Smooth muscle cell of the umbilical artery (primary cell): ENCODE measurements at places on chromosomes 3 and 15. TPM values are rescaled to one million over a fixed set of nuclear protein-coding genes. Genes with fewer than 3 reads are reported as not detected.

The TUSC7 gene
- total RNA-seq = not detected in 2 replicates

The CLEC3B gene
- not detected in 2 replicates for total RNA-seq

The SI gene
- not detected in 2 replicates for total RNA-seq

The GP9 gene
- total RNA-seq = not detected in 2 replicates

The P2RY13 gene
- not detected in 2 replicates for total RNA-seq

The BSN gene
- under 0.01 and 0.14 TPM in 2 replicates for total RNA-seq

The PLIN1 gene
- 0.18 and 0.30 TPM in 2 replicates for total RNA-seq

The CLDN18 gene
- total RNA-seq = not detected in 2 replicates

The LSAMP gene
- 5.7 and 40.1 TPM in 2 replicates for total RNA-seq

The TMCC1 gene
- 14.1 and 15.1 TPM in 2 replicates for total RNA-seq

The KBTBD12 gene
- total RNA-seq = not detected in 2 replicates

The GOLGA6B gene
- total RNA-seq = not detected in 2 replicates

The MEX3B gene
- total RNA-seq = 7.7 and 10.5 TPM in 2 replicates

The ERICH6 gene
- total RNA-seq = not detected in 2 replicates

The SERPINI2 gene
- total RNA-seq = not detected in 2 replicates

The PPM1M gene
- total RNA-seq = 23.2 and 23.4 TPM in 2 replicates

The LRRC49 gene
- total RNA-seq = 19.0 and 28.2 TPM in 2 replicates

The CYP19A1 gene
- total RNA-seq = not detected in 2 replicates

The SYNPR gene
- not detected in 2 replicates for total RNA-seq

The SLC6A11 gene
- not detected in 2 replicates for total RNA-seq

The CTDSPL gene
- 16.3 and 22.7 TPM in 2 replicates for total RNA-seq

The BOC gene
- 1.8 and 2.4 TPM in 2 replicates for total RNA-seq

The CORO2B gene
- 1.8 and 11.9 TPM in 2 replicates for total RNA-seq

The STAC gene
- 0.30 and 0.88 TPM in 2 replicates for total RNA-seq

The DPP8 gene
- 46.3 and 47.0 TPM in 2 replicates for total RNA-seq

The GAP43 gene
- total RNA-seq = 0.89 and 14.7 TPM in 2 replicates

The TMEM158 gene
- total RNA-seq = 54.9 and 70.1 TPM in 2 replicates

The SEMA6D gene
- 0.46 and 3.0 TPM in 2 replicates for total RNA-seq

The ZBED2 gene
- not detected in 2 replicates for total RNA-seq

The SCN5A gene
- total RNA-seq = 0.30 and 1.4 TPM in 2 replicates

The TOMM70 gene
- total RNA-seq = 63.0 and 75.8 TPM in 2 replicates

The LARP6 gene
- total RNA-seq = 77.5 and 104 TPM in 2 replicates

The NUTM1 gene
- 0.05 TPM in 1 of 2 replicates, not detected in the other for total RNA-seq

The GLT8D1 gene
- 164 and 174 TPM in 2 replicates for total RNA-seq

The LEKR1 gene
- total RNA-seq = 0.14 and 0.59 TPM in 2 replicates

The TRPC1 gene
- 31.5 and 35.5 TPM in 2 replicates for total RNA-seq

The C3orf49 gene
- total RNA-seq = not detected in 2 replicates

The GOLGA6L7 gene
- total RNA-seq = not detected in 2 replicates

The ZMYND10 gene
- total RNA-seq = 0.30 and 0.88 TPM in 2 replicates

The PLCH1 gene
- total RNA-seq = 0.09 and 0.59 TPM in 2 replicates

The TMC3 gene
- total RNA-seq = not detected in 2 replicates

The INKA1 gene
- 3.4 and 3.9 TPM in 2 replicates for total RNA-seq

The CPNE9 gene
- not detected in 2 replicates for total RNA-seq

The CLSTN2 gene
- total RNA-seq = 2.4 and 5.9 TPM in 2 replicates

The MORC1 gene
- not detected in 2 replicates for total RNA-seq

The SV2B gene
- total RNA-seq = under 0.01 TPM in 1 of 2 replicates, not detected in the other

The ZNF385D gene
- total RNA-seq = under 0.01 TPM in 1 of 2 replicates, not detected in the other

The SEMA3B gene
- 12.4 and 19.0 TPM in 2 replicates for total RNA-seq

The ECE2 gene
- total RNA-seq = not detected in 2 replicates

The GPR27 gene
- total RNA-seq = not detected in 2 replicates

The EPHA3 gene
- total RNA-seq = 4.2 and 17.0 TPM in 2 replicates

The TJP1 gene
- 50.5 and 96.1 TPM in 2 replicates for total RNA-seq

The P3H2 gene
- 12.5 and 24.8 TPM in 2 replicates for total RNA-seq
